ENCODE measurements at places on chromosomes 6 and 20.

DNA sequence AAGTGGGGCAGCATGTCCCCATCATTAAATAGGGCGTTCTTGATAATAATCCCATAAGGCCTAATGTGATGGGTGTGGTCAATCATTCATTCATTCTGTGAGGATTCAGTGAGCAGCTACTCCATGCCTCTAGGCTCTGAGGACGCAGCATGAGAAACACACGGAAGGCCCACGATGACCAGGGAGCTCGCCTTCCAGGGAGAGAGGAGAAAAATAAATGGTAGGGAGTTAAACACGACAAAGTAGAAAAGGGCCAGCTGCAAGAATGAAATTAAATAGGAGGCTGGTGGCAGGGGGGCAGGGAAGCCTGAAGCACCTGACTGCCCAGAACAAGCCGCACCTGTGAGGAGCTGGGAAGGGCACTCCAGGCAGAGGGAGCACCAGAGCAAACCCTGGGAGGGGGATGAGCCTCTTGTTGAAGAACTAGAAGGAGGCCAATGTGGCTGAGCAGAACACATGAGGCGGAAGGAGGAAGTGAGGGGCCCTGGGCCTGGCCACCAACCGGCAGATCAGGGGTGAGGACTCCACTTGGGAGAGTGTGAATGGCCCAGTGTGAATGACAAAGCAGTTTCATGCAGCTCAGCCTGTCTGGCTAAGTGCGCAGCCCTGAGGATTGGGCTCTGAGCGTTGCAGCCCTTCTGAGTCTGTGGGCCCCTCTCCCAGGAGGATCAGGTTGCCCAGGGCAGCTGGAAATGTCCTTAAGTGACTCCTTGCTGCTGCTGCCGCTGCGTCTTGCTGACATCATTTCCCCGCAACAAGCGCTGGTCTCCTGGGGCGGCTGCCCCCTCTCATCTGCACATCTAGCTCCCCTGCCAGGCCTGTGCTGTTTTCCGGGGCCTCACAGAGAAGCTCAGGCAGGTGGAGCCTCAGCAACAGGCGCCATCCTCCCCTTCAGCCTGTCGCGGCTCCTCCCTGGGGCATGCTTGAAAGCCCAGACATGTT lies 99.9 kb downstream of the CDH26 start:
- DNase-seq = peak; percentile 8

DNA sequence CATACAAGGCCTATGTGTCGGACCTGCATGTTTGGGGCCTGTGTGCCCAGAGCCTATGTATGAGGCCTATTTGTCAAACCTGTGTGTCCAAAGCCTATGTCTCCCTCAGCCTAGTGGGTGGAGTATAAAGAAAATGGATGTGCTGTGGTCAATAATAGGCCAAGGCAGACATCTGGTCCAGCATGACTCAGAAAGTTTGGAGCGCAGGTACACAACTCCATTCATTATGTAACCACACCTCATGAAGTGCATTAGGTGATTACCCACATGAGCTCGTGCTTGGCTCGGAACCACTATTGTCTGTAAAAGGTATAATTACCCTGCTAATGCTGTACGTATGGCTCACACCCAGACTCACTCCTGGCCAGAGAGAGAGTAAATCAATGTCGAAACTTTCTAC lies 302.4 kb upstream of the POU3F2 start:
- DNase-seq = no peak

DNA sequence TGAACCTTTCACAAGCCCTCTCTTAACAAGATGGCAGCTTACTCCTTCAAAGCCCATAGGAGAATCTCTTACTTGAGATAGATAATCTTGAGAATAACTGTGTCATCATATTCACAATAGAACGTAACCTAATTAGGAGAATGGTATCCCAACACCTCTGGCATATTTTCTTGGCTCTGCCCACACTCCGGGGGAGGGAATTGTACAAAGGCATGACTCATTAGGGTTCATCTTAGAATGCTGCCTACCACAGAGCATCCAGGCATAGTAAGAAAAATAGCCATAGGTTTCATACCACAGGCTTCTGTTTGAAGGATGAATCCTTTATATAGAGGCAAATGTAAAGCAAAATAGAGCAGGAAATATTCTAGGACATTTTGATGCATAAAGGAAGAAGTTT lies 1100.6 kb upstream of the CITED2 start:
- DNase-seq = no peak

DNA sequence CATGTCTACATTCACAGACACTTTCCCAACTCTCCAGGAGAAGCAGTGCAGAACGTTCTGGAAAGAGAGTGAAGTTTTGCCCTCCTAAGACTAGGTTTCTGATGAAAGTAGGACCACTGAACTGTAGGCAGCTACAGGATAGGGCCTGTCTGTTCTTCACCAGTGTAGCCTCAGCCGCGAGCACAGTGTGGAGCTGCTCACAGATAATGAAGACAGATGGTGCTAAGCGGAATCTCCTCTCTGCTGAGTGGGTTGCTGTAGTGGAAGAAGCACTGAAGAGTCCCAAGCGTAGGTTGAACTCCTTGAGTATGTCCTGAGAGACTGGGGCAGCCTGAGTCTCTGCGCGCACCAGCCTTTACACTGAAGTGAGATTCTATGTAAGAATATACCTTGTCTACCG lies 170.2 kb downstream of the PACRG start:
- no peak for DNase-seq

- DNase-seq = no peak
Observed at GRCh38 chr20:4375881-4376280, 345.8 kb upstream of the PRND start.

- no peak for DNase-seq
Observed at GRCh38 chr6:112760831-112761230, 413.7 kb downstream of the RFPL4B start.

GRCh38 chr6:167998215-167998614 lies 744 bp downstream of the KIF25 start:
- no peak for DNase-seq

GRCh38 chr6:157207521-157208076 lies 115.7 kb downstream of the TMEM242 start:
- DNase-seq = no peak

DNA sequence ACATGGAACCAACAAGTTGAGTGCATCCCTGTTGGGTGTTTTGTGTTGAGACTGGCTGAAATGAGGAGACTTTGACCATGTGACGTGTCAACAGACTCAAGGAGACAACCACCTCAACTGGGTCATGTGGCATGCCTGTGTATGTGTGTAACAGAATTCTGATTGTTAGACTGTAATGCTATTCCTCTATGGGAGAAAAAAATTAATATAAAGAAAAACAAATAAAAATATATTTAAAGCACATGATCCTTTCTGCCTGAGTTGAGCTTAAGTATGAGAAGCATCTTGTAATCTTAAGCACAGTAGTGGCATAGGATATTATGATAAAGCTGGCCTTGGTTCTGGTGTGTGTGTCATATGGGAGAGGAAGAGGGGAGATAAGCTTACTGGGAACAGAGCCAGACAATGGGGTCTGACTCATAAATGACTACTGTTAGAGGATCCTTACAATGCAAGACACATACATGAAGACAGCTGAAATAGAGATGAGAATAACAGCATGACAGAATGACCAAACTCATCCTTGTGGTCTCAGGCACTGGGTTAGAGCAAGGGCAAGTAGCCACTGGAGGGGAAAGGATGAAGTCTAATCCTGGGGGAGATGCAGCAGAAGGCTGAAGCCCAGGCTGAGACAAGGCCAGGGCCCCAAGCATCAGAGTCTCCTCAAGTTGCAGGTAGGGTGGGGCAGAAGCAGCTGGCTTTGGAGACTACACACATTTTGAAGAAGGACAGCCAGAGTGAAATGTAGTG lies 9.2 kb downstream of the TP53INP2 start:
- peak; percentile 37 for DNase-seq

DNA sequence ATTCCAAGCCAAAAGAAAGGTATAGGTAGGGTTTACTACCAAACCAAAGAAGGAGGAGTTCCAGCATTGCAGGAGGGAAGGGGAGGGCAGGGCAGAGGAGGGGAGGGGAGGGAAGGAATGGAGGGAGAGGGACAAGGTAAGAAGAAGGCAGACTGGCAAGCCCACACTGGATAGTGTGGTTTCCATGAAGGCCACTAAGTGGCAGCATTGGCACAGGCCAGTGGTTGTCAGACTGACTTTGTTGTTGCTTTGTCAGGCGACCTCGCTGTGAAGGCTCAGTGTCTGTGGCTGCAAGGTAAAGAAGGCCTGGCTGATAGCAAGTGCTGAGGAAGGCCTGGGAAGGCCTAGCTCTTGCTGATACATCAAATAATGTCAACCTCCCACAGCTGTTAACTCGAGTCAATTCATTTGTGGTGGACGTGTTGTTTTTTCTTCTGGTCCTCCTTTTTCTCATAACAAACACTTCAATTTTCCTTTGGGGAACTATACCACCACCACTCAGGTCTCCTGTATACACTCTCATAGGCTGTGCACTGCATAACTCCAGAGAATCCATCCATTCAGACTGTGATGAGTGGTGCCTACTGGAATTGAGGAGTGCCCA lies 7.7 kb upstream of the ZNF334 start:
- DNase-seq = peak; percentile 51

GRCh38 chr6:155103816-155104366 lies 108.8 kb downstream of the TIAM2 start:
- peak; percentile 42 for DNase-seq

Data from stimulated activated CD4-positive, alpha-beta T cell treated with anti-CD3 and anti-CD28 coated beads, Interleukin-4, amount 100 ng/mL, for 24 hours (primary cell).